ENCODE measurements at places on chromosomes 2 and 18.

DNA sequence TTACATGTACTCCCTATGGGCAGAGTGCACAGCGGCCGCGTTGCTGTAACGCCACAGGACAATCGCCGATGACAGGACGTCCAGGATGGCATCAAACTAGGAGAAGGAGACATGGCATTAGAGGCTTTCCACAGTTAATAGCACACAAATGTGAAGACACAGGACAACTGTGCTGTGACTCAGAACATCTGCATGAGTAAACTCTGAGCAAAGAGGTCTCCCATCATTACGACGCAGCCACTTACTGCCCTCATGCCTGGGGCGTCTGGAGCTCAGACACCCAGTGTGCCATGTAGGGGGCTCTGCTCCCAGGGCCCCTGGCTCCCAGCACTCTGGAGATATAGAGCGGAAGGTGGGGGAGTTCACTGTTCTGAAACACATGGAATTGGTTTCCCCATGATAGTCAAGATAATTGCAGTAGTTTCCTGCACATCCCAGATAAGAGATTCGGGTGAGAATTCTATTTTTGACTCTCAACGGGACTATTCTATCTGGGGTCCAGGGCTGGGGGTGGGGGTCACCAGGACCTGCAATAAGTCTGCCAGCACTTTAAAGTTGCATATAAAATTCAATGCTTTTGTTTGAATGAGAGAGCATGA, 168.1 kb downstream of the TMEM163 start:
- DNase-seq, result no peak

- no peak for DNase-seq
Measured at GRCh38 chr2:80938463-80938862, 633.9 kb upstream of the LRRTM1 start.

- DNase-seq, result no peak
Measured at GRCh38 chr2:199627417-199627816, 169.7 kb upstream of the SATB2 start.

- DNase-seq, result no peak
Measured at GRCh38 chr2:113720167-113720566, 36.3 kb downstream of the SLC35F5 start.

DNA sequence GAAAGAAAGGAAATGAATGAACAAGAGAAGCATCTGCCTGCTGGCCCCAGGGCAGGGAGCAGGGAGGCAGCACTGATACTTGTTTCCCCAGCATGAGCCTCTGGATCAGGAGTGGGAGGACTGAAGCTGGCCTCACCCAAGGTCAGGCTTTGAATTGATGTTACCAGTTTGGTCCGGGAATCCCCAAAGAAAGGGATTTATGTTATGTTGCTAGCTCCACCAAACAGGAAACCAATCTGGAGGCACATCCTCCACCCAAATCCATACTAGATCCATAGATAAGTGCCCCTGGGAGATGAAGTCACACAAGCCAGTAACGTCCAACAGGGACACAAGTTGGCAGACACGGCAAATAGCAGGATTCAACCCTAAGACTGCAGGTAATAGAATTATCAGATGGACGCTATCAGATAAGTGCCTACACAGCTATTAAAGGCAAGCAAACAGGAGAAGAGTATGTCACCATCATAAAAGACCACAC, 85.9 kb downstream of the MTCL1 start:
- DNase-seq, result no peak

DNA sequence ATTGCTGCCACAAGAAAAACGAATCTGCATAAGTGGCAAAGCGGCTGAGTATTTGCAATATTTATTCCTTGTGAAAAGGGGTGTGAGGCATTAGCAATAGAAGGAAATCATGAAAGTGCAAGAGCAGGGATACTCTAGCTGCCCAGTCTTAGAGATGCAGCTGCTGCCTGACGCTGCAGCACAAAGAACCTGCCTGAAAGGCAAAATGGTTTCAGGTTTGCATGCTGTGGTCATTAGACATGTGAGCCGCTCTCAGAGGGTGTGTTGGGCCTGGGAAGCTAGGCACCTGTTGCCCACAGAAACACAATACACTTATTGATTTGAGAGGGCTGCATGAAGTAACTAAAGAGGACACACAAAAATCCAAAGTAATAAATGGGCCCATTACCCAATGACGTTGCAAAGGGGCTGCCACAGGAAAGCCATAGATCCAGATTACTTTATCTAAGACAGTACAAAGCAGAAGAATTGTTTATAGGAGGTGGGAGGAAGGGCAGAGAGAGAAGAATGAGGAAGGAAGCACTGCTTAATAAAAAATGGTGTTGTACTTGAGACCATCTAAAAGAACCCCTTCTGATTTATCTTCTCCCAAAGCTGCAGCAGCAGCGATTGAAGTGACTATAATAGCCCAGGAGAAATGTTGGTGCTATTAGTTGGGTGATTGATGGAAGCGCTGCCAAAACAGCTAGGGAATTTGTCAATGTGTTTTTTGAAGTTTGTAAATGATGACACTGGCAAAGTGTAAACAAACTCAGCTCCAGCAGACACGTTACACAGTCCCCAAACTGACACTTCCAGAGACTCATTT, 492.4 kb upstream of the ACVR2A start:
- DNase-seq, result peak; percentile 37

DNA sequence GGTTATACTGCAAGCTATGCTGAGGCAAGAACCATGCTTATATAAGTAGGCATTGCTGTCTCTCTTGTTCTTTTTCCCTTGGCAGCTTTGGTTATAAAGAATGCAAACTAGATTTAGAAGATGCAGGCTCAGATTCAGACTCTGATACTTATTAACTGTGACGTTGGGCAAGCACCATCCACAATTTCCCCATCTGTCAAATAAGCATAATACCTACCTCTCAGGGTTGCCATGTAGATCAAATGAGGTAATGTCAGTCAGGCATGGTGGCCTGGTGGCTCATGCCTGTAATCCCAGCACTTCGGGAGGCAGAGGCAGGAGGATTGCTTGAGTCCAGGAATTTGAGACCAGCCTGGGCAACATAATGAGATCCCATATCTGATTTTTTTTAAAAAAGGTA, 21.7 kb downstream of the ITGAV start:
- no peak for DNase-seq

DNA sequence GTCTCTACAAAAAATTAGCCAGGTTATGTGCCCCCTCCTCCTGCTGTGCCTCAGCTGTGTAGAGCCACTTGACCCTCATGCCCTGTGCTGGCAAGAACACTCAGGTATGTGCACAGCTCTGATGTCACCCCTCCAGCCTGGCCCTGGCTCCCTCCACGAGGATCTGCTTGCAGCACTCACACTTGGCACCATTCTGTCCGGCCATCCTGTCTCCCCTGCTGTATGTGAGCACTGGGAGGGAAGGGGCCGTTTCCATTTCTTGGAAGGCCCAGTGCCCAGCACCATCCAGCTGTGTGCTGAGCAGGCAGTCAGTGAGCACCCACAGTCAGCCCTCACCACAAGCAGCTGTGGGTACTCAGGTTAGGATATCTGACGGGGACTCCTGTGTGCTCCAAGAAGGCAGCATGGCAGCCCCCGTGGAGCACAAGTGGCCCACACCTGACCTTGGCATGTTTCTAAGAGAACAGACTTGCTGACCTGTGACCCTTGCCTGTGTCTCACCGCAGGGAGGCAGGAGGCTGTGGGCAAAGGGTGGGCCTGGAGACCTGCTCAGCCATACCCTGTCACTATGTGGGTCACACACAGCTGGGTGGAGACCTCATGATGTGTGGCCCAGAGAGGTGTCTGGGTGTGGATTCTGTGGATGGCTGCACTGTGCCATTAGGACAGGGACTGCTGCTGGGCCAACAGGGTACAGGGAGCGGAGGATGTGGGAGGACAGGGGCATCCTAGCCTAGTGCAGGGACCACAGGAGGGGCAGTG, 31.5 kb downstream of the USP34 start:
- DNase-seq, result peak; percentile 24

- DNase-seq, result no peak
Measured at GRCh38 chr2:181848261-181848886, 43.2 kb upstream of the ITPRID2 start.

- no peak for DNase-seq
Measured at GRCh38 chr2:3956406-3956805, 253.0 kb downstream of the DCDC2C start.

- DNase-seq, result no peak
Measured at GRCh38 chr2:1641523-1641922, 102.8 kb downstream of the PXDN start.

- no peak for DNase-seq
Measured at GRCh38 chr18:74171910-74172606, 23.7 kb downstream of the TIMM21 start.

GRCh38 chr2:3348767-3349166, 28.9 kb downstream of the EIPR1 start:
- no peak for DNase-seq

GRCh38 chr2:43196768-43197587, 29.4 kb downstream of the ZFP36L2 start:
- DNase-seq, result no peak

- DNase-seq, result no peak
Measured at GRCh38 chr18:5817816-5818215, 77.5 kb downstream of the TMEM200C start.

DNA sequence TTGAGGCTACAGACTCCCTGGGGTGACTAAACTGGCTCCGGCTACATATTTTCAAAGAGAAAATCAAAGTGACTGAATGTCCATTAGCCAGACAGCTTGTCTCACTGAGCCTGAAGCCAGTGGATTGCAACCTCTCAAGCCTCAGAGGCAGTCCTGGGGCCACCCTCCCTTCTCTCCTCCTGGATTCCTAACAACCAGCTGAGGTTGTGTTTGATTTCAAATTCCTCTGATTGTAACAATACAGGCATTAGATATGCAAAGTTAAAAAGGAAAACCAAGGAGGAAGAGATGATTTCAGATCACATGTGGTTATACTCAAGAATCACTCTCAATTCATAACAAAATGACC, 101.0 kb upstream of the LMAN1 start:
- DNase-seq, result no peak

- no peak for DNase-seq
Measured at GRCh38 chr2:200127848-200128247, 172.5 kb downstream of the MAIP1 start.

- DNase-seq, result no peak
Measured at GRCh38 chr2:200962811-200963123, 693 bp downstream of the ORC2 start.

DNA sequence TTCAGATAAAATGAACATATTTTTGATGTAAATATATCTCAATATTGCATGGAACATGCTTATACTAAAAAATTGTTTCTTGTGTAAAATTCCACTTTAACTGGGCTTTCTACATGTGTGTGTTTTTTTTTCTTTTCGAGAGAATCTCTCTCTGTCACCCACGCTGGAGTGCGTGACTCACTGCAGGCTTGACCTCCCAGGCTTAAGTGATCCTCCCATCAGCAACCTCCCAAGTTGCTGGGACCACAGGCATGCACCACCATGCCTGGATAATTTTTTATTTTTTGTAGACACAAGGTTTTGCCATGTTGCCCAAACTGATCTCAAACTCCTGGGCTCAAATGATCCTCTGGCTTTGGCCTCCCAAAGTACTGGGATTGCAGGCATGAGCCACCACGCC, 254.6 kb downstream of the LOXHD1 start:
- no peak for DNase-seq

- no peak for DNase-seq
Measured at GRCh38 chr2:72813841-72814240, 12.0 kb downstream of the EXOC6B start.

DNA sequence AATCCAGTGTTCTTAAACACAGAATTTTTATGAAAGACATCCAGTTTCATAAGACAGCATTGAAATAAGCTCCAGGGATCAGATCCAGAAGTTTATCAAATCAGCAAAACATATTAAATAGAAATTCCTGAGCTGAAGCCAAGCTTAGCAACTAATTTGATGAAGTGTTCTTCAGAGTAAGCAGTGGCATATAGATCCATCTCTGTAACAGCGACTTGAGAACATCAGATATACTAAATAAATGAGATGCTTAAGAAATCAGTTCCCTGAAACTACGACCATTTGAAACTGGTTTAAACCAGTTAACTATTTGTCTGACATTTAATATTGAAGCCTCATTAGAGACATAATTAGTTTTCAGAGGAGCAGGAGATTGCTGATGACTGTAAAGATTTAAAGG, 34.1 kb downstream of the PPP1R1C start:
- DNase-seq, result no peak

DNA sequence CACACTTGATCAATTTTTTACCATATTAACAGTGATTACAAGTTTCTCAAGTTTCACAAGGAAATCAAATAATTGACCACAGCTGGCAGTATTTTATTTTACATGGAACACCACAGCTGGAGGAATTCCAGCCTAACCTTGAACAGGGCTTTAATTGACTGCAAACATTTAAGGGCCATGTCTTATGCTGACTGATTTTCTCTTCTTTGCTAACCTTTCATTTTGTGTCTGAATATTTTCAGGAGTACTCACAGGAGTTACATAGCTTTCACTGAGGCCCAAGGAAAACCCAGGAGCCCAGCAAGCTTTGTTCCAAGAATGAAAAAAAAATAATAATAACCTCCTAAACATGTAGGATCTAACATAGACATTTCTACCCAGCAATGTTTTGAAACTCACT, 49.6 kb downstream of the FRZB start:
- no peak for DNase-seq

DNA sequence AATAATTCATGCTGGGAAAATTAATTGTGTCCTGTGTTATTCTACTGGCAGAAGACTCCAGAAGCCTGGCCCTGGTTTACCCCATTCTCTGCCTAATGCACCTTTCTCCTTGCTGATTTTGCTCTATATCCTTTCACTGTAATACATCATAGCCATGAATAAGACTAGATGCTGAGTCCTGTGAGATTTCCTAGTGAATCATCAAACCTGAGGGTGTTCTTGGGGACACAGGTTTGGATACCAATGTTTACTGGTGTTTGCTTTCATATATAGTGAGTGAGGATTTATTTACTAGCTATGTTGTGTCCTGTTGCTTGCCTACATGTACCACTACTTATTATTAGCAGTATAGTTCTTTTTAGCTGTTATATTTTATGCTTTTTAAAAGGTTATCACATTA, 6.5 kb downstream of the METTL5 start:
- no peak for DNase-seq

DNA sequence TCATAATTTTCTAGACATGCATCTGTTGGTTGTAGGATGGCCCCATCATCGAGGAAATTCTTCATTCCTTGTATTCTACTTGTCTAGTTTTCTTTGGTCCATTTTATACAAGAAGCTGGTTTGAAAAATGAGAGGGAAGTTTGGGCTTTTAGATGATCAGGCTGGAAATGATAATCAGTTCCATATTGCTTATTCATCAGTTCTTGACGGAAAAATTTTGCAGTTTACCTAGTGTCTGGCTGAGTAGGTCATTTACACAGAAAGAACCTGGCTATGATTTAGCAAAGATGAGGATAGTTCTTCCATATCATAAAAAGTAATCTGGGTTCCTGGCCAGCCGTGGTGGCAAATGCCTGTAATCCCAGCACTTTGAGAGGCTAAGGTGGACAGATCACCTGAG, 374.9 kb downstream of the LRRTM1 start:
- no peak for DNase-seq

GRCh38 chr2:43311276-43311675, 84.9 kb upstream of the ZFP36L2 start:
- no peak for DNase-seq

DNA sequence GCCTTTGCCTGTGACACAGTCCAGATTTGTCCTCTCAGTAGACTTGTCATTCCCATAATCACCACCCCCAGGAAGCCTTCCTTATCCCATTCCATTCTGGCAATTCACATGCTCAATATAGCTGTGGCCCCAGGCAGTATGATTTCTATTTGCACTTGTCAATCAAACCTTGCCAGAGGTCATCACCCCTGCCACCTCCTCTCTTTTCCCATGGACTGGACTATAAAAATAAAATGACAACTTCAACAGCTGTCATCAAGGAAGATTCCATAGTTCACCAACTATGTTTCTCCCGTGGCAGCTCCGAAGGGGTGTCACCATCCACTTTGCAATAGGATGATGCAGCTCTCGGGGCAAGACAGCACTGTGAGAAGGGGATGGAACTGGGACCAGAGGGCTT, 255.7 kb downstream of the CELF4 start:
- DNase-seq, result no peak

Measured in NCI-H2029 treated with DMSO at 0.1 percent for 48 hours (cell line).